ENCODE measurements at places on chromosomes 5 and 9.

DNA sequence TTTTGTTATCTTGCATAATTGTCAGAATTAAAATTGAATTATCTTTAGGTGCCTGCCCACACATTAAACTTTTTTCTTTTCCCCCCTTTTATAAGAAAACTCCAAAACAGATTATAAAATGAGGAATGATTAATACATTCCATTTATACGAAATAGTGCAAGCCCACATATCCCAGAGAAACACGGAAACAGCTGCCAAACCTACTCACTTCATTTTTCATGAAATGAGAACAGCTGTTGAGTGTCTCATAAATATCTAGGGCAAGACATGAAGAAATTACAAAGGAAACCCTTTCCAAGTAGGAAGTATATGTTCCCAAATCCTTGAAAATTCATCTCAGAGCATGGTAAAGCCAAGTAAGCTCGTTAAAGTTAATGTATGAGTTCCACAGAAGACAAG, 459.4 kb upstream of the NMUR2 start:
- DNase-seq: no peak

GRCh38 chr5:134813407-134813806, 32.4 kb upstream of the C5orf24 start:
- DNase-seq: no peak

GRCh38 chr5:11573140-11573992, 330.9 kb downstream of the CTNND2 start:
- DNase-seq: no peak

- no peak for DNase-seq
These were observed 171.3 kb downstream of the GDNF start for GRCh38 chr5:37668524-37669047.

DNA sequence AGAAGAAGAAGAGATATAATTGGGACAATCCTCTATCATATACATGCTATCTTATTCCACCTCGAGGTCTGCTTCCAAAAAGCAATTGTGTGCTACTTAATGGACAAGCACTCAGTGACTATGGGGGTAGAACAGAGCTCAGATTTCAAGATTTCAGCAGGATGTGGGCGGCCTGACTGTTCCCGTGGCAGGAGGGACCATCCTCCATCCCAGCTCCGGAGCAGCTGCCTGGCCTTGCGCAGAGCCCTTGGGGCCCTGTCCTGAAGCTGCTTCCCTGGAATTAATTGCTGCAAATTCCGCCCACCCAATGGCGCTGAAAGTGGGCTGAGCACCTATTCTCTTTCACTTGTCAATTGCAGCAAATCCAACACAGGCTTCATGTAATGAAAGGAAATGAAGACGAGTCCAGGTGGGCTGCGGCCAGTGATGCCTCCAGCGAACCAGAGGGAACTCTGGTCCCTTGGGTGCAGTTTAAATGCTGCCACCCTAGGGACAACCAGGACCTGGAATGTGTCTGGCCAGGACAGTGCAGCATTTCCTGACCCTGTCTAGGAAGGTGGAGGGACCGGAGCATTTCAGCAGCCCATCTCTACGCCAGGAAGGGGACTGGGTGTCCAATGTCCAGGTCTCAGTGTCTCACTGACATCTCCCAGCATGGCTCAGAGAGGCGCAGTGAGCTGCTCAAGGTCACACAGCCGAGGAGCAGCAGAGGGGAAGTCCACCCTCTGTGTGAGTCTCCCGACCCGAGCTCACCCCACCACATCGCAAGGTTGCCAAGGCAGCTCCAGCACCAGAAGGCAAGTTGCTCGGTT, 50.5 kb upstream of the FCN1 start:
- DNase-seq: no peak

DNA sequence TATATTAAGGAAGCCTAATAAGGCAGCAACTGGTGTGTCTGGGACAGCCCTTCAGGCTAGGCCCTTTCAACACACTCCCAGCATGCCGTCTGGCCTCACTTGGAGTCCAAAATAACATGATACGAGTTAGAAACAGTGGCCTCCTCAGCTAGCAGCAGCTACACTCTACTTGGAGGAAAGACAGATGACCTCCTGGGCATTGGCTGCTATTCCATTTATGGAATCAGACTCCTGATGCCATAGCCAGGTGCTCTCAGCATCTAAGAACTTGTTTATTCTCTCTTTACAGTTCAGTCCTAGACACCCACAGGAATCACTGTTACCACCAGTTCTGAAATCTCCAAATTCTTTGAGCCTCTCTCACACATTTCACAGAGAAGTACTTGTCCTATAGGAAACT, 31.8 kb downstream of the RUSC2 start:
- no peak for DNase-seq

Data from T follicular helper cell (primary cell).